Amniotic stem cell (primary cell): ENCODE measurements at places on chromosomes 16 and 17.

GRCh38 chr17:9844153-9844552 is 18.4 kb downstream of the GLP2R start:
- DNase-seq, result no peak

DNA sequence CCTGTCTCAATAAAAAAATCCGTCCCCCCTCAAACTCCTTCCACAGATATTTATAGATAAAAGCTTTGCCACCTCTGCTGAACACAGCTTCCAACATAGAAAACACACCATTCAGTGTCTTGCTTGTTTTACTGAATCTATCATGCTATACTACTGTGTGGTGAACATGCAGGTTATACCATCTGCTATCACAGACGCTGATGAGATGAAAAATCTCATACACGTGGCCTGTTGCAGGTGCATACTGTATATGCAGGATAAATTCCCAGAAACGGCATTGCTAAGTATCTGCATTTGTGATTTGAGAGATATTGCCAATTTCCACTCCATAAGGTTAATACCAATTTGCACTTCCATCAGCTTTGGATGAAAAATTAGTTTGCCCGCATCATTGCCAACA is 30.4 kb upstream of the IL34 start:
- DNase-seq, result no peak

DNA sequence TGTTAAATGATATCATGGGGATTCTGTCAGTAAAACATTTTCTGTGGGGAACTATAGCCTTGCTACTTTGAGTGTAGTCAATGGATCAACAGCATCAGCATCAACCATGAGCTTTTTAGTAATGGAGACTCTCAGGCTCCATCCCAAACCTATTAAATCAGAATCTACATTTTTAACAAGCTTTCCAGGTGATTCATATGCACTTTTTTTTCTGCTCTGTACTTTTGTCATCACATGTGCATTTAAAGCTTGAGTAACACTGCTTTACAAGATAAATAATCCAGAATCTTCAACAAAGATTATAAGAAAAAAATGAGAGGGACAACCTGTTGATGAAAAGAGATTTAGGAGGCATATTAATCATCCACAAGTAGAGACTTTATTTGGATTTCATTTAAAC is 23.5 kb downstream of the NUP93 start:
- DNase-seq, result no peak

GRCh38 chr17:12398441-12399051 is 267.1 kb upstream of the MYOCD start:
- no peak for DNase-seq

GRCh38 chr17:40348136-40348504 is 16.4 kb downstream of the GJD3 start:
- no peak for DNase-seq

DNA sequence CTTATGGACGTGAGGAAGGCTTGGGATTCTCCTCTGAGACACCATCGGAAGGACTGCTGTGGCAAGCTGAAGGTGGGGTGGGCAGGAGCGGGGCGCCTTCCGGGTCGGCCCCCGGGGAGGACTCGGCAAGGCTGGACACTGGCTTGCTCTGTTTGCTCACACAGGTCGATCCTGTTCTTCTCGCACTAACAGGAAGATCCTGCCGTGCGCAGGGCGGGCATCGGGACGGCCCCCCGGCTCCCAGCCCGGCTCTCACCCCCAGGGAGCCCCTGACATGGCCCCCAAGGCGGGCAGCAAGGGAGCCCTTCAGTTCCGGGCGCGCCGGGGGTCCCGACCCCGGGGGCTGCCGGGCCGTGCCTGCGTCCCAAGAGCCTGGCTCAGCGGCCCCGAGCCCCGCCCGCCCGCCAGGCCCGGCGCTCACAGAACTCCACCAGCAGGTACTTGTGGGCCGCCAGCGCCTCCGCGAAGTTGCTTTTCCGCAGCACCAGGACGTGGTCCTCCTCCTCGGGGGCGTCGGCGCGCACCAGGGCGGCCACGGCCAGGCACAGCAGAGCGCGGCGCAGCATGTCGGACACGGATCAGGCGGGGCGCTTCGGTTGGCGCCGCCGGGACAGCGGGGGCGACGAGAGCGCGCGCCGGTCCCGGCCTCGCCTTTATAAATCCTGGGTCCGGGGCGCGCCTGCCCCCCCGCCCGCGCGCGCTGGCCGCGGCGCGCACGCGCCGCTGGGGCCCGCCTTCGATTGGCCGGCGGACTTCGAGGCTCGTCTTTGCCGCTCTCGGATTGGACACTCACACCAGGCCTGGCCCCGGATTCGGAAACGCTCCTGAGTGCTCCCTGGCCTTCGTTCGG is at the start of gene P4HB:
TSS of gene P4HB (minus strand) at position 630 of the 850 bp plus-strand sequence. CDS start at position 566, 64 bp downstream.
- no peak for DNase-seq

GRCh38 chr17:73533127-73533526 is 111.1 kb downstream of the SDK2 start:
- DNase-seq, result no peak

DNA sequence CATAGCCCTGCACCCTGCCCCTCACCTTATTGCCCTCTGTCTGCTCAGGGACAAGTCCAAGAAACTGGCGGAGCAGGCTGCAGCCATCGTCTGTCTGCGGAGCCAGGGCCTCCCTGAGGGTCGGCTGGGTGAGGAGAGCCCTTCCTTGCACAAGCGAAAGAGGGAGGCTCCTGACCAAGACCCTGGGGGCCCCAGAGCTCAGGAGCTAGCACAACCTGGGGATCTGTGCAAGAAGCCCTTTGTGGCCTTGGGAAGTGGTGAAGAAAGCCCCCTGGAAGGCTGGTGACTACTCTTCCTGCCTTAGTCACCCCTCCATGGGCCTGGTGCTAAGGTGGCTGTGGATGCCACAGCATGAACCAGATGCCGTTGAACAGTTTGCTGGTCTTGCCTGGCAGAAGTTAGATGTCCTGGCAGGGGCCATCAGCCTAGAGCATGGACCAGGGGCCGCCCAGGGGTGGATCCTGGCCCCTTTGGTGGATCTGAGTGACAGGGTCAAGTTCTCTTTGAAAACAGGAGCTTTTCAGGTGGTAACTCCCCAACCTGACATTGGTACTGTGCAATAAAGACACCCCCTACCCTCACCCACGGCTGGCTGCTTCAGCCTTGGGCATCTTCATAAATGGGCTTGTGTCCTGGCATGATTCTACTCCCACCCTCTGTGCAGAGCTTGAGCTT is 6.3 kb upstream of the NFATC3 start:
- no peak for DNase-seq
